ENCODE measurements at places on chromosomes 13 and 19.

DNA sequence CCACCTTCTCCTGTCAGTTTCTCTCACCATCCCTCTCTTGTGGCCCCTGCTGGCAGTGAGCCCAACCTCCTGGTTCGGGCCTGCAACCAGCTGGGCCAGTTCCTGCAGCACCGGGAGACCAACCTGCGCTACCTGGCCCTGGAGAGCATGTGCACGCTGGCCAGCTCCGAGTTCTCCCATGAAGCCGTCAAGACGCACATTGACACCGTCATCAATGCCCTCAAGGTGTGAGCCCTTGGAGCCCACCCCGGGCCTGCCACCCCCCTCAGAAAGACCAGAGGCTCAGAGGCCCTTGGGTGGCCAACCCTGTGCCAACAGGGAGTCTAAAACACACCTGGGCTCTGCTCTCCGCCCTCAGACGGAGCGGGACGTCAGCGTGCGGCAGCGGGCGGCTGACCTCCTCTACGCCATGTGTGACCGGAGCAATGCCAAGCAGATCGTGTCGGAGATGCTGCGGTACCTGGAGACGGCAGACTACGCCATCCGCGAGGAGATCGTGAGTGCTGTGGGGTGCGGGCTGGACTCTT, 13.8 kb downstream of the FUZ start:
- DNase-seq = no peak

DNA sequence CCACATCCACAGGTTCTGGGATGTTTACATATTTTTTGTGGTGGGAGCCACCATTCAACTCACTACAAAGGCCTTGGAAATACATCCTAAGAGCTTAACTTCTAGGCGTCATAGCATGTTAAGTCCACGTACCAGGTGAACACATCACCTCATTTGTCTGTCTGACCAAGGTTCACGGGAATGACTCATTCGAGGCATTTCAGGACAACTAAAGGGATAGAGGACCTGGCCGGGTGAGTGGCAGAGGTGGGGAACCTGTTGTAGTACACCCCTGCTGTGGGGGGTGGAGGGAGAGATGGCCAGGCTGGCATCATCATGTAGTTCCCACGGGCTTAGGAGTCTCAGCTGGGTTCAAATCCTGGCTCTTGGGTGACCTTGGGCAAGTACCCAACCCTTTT, 51.5 kb downstream of the BICRA start:
- DNase-seq = no peak

DNA sequence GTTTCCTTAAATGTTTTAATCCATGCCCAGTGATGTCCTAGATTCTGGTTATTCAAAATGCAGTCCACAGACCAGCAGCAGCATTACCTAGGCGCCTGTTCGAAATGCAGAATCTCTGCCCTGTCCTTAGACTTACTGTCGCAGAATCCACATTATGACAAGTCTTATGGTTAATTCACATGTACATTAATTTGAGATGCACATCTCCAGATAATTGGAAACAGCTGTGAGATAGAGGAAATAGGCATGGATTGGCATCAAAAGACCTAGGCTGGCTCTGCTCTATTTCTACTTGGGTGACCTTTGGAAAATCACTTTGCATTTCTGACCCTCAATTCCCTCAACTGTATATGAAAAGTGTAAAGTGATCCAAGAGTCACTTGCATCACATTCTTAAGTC, 700.7 kb downstream of the DIAPH3 start:
- no peak for DNase-seq

DNA sequence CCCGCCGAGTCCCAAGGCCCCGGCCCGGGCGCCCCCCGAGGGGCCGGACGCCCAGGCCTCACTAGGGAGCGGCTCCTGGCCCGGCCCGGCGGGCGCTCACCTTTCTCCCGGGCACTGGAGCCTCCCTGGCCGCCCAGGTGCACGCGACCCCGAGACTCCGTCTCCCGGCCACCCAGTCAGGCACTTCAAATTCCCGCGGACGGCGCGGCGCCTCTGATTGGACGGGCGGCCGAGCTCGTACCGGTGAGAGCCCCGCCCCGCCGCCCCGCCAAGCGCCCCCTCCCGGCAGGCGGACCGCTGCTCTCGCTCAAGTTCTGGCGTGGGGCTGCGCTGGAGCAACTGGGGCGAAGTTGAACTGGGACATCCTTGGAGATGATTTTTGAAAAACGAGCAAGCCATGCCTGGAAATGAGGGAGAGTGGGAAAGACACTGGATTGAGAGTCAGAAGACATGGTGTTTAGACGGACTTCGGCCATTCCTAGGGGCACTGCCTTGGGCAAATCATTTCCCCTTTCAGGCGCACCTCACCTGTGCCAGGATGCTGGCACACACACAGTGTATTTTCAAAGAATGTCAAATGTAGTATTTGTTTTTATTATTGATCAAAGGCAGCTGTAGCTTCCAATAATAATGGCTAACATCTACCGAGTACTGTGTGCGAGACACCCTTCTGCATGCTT, 485.3 kb downstream of the UQCRFS1 start:
- no peak for DNase-seq

GRCh38 chr19:30023330-30023729, 81.3 kb downstream of the URI1 start:
- no peak for DNase-seq

DNA sequence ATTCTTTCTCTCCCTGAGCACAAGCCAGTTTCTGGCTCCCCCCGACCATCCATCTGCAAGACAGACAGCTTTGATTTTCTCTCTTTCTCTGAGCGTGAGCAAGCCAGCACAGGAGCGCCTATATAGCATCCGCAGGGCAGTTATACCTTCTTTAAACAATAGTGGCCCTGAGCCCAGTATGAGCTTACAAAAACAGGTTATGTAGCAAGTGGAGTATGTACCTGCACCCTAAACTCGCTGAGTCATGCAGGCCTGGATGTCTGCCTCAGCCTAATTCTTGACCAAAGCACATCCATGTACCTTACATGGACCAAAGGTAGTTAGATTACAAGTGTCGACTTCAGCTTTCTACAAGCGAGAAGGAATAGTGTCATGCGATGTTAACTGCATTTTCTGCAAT, 61.7 kb downstream of the RAP2A start:
- no peak for DNase-seq

- no peak for DNase-seq
These were observed 85.9 kb upstream of the VSTM2B start for GRCh38 chr19:29439688-29440550.

GRCh38 chr19:14505488-14506239, 9.7 kb upstream of the GIPC1 start:
- no peak for DNase-seq

DNA sequence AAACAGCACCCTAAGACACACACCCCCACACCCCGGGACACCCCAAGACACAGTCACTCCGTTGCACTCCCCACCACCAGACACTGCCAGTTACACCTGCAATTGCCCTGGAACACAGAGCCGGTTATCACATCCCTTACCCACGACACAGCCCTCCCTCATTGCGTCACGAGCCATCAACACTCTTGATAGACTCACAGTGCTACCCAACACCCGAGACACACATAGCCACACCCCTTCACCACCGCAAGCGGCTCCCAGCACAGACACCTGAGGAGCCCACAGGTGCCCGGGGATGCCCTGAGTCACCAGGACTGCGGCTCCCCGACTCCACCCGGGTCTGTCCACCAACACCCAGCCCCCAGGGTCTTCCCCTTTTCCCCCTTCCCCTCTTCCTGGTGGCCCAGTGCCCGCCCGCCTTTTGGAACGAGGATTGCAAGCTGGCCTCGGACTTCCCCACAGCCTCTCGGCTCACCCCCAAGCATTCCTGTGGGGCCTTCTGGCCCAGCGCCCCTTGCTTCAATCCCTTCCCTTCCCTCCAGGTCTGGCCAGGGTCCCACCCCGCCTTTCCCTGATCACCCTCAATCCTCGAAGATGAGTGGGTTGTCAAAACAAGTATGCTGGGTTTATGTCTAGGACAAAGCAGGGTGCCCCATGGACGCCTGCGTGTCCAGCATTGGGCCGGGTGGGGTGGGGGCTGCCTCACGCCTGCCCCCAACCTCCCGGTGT, 1.7 kb upstream of the PTGER1 start:
- no peak for DNase-seq

DNA sequence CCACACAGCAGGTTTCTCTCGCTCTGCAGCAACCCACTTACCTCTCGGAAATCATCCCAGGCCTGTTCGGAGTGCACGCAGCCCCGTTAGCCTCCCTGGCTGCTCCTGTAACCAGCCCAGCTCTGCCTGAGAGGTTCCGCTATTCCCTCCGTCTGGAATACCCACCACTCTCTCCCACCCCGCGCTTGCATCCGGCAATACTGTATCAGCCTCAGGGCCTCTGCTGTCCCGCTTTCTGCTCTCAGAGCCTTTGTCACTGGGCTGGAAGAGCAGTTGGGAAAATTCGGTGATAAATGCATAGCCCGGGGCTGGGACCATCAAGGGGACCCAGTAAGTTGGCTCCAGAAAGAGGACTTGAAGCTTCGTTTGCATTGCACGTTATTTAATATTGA, 759 bp upstream of the TLE6 start:
- DNase-seq = no peak

GRCh38 chr13:93290503-93290902, 63.9 kb downstream of the GPC6 start:
- DNase-seq = no peak

DNA sequence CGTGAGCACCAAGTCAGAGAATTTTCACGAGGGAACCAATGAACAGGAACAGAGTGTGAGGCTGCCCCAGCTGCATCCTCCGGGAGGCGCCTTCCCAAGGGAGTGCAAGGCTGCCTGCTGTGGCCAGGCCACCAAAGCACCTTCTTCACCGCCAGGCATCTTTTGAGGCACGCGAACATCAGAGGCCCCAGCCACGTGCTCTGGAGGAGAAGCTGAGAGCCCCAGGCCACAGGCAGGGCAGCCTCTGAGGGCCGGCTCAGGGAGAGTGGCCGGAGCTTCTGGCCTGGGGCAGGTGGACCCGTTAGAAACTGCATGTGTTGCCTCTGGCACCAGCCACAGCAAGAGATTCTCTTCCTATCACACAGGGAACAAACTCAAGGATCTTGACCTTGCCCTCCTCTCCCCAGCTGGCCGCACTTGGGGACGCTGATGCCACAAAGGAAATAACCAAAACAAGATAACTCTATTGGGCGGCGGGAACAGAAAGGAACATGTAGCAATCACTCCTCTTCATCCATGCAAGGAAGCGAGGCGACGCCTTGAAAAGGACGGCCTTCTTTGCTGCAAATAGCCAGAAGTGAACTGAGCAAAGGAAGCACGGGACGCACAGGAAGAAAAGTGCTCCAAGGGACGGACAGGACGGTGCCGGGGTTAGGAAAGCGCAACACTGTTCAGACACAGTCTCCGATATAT, 19.9 kb downstream of the GAS6 start:
- DNase-seq = no peak

DNA sequence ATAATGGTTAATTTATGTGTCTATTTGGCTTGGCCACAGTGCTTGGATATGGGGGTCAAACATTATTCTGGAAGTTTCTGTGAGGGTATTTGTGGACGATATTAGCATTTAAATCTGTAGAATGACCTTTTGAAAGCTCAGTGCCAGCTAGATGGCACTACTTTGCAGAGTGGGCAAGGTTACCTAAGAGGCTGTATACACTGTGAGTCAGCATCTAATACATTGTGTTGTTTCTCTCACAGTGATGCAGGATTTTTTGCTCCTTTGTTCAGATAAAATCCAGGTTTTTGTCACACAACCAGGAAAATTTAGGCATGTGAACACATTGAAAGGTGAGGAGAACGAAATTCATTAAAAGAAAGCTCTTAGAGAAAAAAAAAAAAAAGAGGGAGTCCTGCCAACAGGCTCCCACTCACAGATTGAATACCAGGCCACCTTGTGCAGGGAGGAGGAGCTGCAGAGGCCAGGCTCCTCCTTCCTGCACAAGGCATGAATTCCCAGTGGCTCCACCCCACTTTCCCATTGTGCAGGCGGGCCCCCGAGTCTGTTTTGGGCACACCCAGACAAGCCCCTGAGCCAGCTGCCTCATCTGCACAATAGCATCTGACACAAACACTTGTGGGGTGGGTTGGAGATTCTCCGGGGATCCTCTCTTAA, 551.0 kb upstream of the ATXN8OS start:
- no peak for DNase-seq

GRCh38 chr13:41596190-41596589, 138.8 kb downstream of the RGCC start:
- DNase-seq = no peak

DNA sequence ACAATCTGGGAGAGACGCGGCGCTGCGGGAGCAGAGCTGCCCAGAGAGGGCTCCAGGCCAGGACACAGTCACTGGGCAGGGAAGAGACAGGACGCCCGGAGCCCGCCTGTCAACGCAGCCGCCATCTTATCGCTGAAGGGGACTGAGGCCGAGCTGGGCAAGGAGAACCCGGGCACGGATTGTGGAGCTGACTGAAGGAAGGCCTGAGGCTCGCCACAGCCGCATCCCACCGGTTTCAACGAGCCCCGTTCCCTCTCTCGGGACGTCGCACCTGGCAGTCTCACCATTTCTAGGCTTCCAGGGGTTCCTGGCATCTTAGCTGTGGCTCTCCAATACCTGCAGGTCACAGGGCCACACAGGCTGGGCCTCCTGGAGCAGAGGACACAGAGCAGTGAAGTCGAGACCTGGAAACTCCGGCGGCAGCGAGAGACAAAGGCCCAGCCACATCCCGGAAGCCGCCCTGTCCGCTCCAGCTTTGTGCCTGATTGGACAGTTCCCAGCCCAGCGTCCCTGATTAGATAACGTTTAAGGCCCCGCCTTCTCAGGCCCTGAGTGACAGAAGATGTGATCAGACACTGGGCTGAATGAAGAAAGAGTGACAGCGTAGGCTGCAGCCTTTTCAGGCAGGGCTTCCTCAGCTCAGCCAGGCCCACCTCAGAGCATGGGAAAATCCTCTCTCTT, at the start of gene ZNF91:
TSS of gene ZNF91 (minus strand) at position 431 of the 681 bp plus-strand sequence. CDS start at position 314, 117 bp downstream.
- DNase-seq = no peak

DNA sequence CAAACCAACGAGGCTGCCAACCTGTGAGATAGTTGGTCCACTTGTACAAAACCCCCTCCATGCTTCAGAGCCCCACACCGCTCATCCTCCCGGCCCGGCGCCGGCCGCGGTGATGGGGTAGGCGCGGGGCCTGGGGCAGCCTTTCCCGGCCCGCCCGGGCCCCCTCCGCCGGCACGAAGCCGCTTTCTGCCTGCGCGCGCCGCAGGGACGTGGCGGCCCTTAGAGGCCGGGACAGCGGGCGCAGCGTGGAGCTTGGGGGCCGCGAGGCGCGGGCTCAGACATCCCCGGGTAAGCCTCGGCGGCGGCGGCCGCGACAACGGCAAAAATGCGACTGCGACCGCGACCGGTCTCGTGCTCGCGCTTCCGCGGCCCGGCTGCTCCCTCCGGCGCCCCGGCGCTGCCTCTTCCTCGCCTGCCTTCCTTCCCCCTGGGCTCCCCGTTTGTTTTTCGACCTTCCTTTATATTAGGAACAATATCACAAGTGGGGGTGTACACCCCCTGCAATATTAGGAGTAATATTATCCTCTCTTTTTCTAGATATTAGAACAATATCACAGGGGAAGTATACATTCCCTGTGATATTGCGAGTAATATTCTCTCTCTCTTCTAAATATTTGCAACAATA, 53.9 kb upstream of the CEACAM21 start:
- DNase-seq = no peak

All from NCI-H187 (cell line).